Activated T-helper 2 cell treated with anti-CD3 and anti-CD28 coated beads, Interferon-gamma antibody, Interleukin-2, Interleukin-4, amounts not matched to agents 10 μg/mL and 5 μg/mL and 100 μg/mL, durations not matched to agents 14 hours and 24 hours and 36 hours (primary cell): ENCODE measurements at places on chromosomes 16 and 17. TPM values are rescaled to one million over a fixed set of nuclear protein-coding genes. Genes with fewer than 3 reads are reported as not detected.

DNA sequence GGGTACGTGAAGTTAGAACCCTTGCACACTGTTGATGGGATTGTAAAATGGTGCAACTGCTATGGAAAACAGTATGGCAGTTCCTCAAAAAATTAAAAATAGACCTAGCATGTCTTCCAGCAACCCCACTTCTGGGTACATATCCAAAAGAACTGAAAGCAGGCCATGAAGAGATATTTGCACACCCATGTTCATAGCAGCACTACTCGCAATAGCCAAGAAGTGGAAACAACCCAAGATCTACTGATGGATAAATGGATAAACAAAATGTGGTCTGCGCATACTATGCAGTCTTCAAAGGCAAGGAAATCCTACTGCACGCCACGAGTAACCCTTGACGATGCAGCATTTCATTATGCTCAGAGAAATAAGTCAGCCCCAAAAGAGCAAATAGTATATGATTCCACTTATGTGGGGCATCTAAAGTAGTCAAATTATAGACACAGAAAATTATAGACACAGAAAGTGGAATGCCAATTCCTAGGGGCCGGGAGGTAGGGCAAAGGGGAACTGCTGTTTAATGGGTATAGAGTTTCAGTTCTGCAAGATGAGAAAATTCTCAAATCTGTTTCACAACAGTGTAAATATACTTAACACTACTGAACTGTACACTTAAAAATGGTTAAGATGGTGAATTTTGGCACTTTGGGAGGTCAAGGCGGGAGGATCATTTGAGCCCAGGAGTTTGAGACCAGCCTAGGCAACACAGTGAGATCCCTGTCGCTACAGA is 17.2 kb downstream of the CORO7 start:
- DNase-seq = no peak
- H3K4me1 ChIP-seq = no peaks in the 10 kb centered on the region
- no peak overlapping the region for H3K4me3 ChIP-seq
- no peaks in the 10 kb centered on the region for H3K27me3 ChIP-seq
- H3K36me3 ChIP-seq = peaks cover 45% of the 10 kb centered on the region

- no peak for DNase-seq
- H3K4me3 ChIP-seq = no peak overlapping the region
- peaks cover 6% of the 10 kb centered on the region for H3K27me3 ChIP-seq
- peaks cover 5% of the 10 kb centered on the region for H3K36me3 ChIP-seq
- H3K4me1 ChIP-seq = peaks cover 18% of the 10 kb centered on the region
Observed at GRCh38 chr16:84024854-84025253, 17.7 kb downstream of the SLC38A8 start.

GRCh38 chr17:63249256-63250004 is 196.7 kb downstream of the CYB561 start:
- DNase-seq = no peak
- H3K36me3 ChIP-seq = no peaks in the 10 kb centered on the region
- H3K27me3 ChIP-seq = peaks cover 24% of the 10 kb centered on the region
- no peak overlapping the region for H3K27ac ChIP-seq

CPHXL2 gene
- not detected in 2 replicates for total RNA-seq

- H3K27ac ChIP-seq = peak overlapping the region; percentile 67
- H3K36me3 ChIP-seq = peaks cover 57% of the 10 kb centered on the region
- peaks cover 51% of the 10 kb centered on the region for H3K4me1 ChIP-seq
- DNase-seq = no peak
Observed at GRCh38 chr17:38877130-38877851, 7.4 kb downstream of the LASP1 start.

MT4 gene
- not detected in 2 replicates for total RNA-seq

DNA sequence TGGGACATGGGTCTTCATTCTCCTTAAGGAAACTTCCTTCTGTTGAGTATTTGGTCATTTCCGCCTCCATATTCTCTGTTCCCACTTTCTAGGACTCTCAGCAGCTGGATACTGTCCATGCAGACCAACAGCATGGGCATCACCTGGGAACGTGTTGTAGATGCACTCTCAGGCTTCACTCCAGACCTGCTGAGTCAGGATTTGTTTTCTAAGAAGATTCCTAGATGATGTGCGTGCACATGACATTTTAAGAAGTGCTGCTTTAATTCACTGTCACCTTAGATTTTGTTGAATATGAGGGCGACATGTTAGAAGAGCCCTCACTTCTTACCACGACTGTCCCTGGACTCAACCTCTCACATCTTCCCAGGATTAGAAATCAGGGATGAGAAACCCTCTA is 10.0 kb upstream of the SDK2 start:
- no peaks in the 10 kb centered on the region for H3K36me3 ChIP-seq
- no peak for DNase-seq
- H3K27ac ChIP-seq = no peak overlapping the region
- H3K4me3 ChIP-seq = no peak overlapping the region
- H3K27me3 ChIP-seq = peaks cover 22% of the 10 kb centered on the region

GRCh38 chr17:56597495-56597990 is 4.0 kb downstream of the NOG start:
- H3K4me3 ChIP-seq = no peak overlapping the region
- H3K4me1 ChIP-seq = peaks cover 20% of the 10 kb centered on the region
- DNase-seq = no peak
- H3K36me3 ChIP-seq = no peaks in the 10 kb centered on the region

CEP295NL gene
- not detected in 2 replicates for total RNA-seq

CFAP20 gene
- total RNA-seq = 51.6 and 51.7 TPM in 2 replicates

DNA sequence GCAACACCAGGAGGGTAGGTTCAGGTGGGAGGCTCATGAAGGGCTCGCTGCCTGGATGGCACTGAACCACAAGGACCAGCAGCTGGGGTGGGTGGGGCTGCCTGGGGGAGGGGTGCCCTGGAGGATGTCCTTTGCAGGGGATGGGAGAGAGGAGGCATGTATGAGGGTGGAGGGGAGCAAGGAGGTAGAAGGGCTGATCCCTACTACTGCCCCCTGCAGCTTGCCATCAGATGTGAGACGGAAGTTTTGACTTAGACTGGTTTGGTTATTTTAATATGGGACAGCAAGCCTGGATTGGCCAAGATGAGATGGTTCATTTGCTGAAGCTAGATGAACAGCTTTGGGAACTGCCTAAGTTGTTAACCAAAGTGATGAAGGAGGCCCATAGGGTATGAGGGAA is 115.9 kb downstream of the SEC14L1 start:
- no peaks in the 10 kb centered on the region for H3K36me3 ChIP-seq
- peaks cover 1% of the 10 kb centered on the region for H3K27me3 ChIP-seq
- no peak overlapping the region for H3K4me3 ChIP-seq
- no peak overlapping the region for H3K27ac ChIP-seq
- no peaks in the 10 kb centered on the region for H3K4me1 ChIP-seq

DNA sequence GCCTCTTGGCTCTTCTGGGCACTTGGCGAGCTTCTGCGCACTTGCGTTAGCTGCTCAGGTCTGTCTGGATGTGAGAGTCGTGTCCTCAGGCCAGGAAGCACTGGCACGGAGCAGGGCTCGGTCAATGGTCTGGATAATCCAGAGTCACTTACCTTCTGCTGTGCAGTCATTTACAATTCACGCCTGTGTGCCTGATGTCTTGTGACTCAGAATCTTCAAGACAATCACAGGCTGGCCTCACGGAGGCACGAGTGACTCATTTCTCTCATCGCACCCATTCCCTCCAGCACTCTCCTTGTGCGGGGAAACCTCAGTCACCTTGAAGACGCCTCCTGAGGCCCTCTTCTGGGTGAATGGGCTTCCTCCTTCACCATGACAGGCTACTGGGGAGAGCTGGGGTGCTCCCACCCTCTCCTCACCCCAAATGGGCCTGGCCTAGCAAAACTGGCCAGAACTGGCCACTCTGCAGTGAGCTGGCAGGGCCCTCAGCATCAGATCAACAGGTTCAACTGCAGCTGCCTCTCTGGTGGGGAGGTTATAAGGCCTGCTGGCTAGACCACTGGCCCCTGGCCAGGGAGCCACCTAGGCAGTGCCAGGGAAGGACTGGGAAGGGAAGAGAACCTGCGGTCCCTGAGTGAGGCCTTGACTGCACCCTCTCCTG is 1.9 kb upstream of the CAPN15 start:
- H3K27me3 ChIP-seq = no peaks in the 10 kb centered on the region
- H3K36me3 ChIP-seq = peaks cover 25% of the 10 kb centered on the region
- H3K4me3 ChIP-seq = peak overlapping the region; percentile 83
- peaks cover 21% of the 10 kb centered on the region for H3K4me1 ChIP-seq
- peak overlapping the region; percentile 99 for H3K27ac ChIP-seq

- H3K4me3 ChIP-seq = no peak overlapping the region
- H3K36me3 ChIP-seq = peaks cover 3% of the 10 kb centered on the region
- no peak for DNase-seq
- peak overlapping the region; percentile 62 for H3K27ac ChIP-seq
- peaks cover 25% of the 10 kb centered on the region for H3K4me1 ChIP-seq
- no peaks in the 10 kb centered on the region for H3K27me3 ChIP-seq
Observed at GRCh38 chr17:42392692-42393415, 4.6 kb upstream of the STAT3 start.

GRCh38 chr17:81512562-81513371 is at the start of gene ACTG1:
TSS of gene ACTG1 (minus strand) at chr17:81512799. CDS start at chr17:81512354, 445 bp downstream.
- H3K4me1 ChIP-seq = peaks cover 25% of the 10 kb centered on the region
- peak within 1 kb of the TSS; percentile 97 for H3K4me3 ChIP-seq
- no peaks in the 10 kb centered on the region for H3K27me3 ChIP-seq
- H3K27ac ChIP-seq = peak within 1 kb of the TSS; percentile 90
- H3K36me3 ChIP-seq = peaks cover 50% of the 10 kb centered on the region

- no peak overlapping the region for H3K4me3 ChIP-seq
- no peak overlapping the region for H3K27ac ChIP-seq
- no peaks in the 10 kb centered on the region for H3K36me3 ChIP-seq
- no peak for DNase-seq
- no peaks in the 10 kb centered on the region for H3K27me3 ChIP-seq
Observed at GRCh38 chr17:8277317-8277716, 11.2 kb upstream of the RANGRF start.

DNA sequence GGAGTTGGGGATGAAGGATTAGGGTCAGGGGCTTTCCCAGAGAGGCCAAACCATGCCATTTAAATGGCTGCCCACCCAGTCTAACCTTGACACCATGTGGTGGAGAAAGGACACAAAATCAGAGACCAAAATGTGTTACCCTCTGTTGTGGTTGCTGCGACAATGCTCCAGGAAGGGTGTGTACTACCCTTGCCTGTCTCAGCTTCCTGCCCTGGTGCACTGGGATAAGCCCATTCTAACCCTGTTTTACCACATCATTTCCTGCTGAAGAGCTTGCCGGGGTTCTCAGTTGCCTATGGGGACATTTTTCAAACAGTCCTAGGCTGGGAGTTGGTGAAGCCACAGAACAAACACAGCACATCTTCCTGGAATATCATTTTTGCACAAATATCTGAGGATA is 4.9 kb downstream of the OR4D1 start:
- H3K27ac ChIP-seq = no peak overlapping the region
- DNase-seq = peak; percentile 50
- peaks cover 34% of the 10 kb centered on the region for H3K4me1 ChIP-seq
- H3K36me3 ChIP-seq = no peaks in the 10 kb centered on the region
- peaks cover 43% of the 10 kb centered on the region for H3K27me3 ChIP-seq
